Cerebellar nuclear complex (tissue), 1 donor: ENCODE measurements at places on chromosomes 3 and 15.

GRCh38 chr3:50525987-50526386 is 22.6 kb upstream of the CACNA2D2 start:
- no peak for DNase-seq

GRCh38 chr15:52419494-52419893 is 109.2 kb downstream of the MYO5A start:
- DNase-seq = no peak

GRCh38 chr15:66679657-66680108 is 22.4 kb upstream of the SMAD6 start:
- no peak for DNase-seq

GRCh38 chr15:32701863-32702262 is 15.9 kb upstream of the GREM1 start:
- DNase-seq = no peak

- DNase-seq = no peak
Measured at GRCh38 chr15:55737373-55737772, 5.6 kb downstream of the PRTG start.

- no peak for DNase-seq
Measured at GRCh38 chr15:70284438-70285214, 186.9 kb upstream of the TLE3 start.

DNA sequence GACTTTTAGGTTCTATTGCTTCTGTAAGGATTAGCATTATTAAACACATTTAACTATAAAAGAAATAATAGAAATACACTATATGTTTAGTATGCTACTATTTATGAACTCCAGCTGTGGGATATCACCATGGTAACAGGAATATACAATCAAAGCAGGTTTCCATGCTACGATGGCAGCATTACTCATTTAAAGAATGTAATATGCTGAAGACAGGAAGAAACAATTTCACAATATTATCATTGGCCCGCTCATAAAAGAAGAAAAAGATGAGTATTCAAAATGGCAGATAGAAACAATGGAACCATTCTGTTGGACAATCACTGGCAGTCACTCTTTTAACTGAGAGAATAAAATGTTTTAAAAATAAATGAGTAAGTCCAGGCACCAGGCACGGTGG is 153.4 kb downstream of the CBLB start:
- no peak for DNase-seq

DNA sequence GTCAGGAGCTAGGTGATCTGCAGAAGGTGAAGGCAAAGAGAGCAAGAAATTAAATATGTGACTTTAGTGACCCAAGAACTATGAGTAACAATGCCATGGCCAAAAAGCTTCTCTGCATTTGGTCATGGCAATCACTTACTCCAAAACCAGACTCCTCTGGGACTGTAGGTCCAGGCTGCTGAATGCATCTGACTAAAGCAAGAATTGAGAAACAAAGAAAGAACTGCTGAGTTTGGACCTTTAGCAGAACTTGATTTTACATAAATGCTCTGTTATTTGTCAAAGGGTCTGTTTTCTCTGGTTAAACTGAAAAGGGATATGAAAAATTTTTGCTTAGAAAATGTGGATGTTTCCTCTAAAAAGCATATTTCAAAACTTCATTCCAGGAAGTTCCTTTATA is 1102.2 kb downstream of the IGSF11 start:
- DNase-seq = no peak

GRCh38 chr3:150739200-150739863 is 23.6 kb downstream of the SIAH2 start:
- no peak for DNase-seq

GRCh38 chr3:151816091-151816604 is 2.2 kb downstream of the AADAC start:
- DNase-seq = no peak

DNA sequence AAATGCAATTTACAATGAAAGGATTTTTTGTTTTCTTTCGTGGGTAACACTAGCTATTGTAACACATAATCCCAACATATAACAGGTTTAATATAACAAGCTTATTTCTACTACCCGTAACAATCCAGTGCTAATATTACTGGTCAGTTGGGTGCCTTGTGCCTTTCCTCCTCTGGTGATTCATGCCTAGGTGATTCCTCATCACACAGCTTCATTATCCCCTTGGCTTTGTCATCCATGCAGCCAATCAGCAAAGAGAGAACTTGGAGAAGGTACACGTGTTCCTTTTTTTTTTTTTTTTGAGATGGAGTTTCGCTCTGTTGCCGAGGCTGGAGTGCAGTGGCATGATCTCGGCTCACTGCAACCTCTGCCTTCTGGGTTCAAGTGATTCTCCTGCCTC is 30.7 kb downstream of the CHST14 start:
- no peak for DNase-seq

DNA sequence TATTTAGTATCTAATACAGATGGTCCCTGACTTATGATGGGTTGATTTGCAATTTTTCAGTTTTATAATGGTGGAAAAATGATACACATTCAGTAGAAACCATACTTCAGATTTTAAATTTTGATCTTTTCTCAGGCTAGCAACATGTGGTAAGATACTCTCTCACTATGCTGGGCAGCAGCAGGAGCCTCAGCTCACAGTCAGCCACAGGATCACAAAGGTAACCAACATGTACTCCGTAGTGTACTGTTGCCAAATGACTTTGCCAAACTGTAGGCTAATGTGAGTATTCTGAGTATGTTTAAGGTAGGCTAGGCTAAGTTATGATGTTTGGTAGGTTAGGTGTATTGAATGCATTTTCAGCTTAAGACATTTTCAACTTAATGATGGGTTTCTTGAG is 498.6 kb upstream of the DPPA4 start:
- no peak for DNase-seq

DNA sequence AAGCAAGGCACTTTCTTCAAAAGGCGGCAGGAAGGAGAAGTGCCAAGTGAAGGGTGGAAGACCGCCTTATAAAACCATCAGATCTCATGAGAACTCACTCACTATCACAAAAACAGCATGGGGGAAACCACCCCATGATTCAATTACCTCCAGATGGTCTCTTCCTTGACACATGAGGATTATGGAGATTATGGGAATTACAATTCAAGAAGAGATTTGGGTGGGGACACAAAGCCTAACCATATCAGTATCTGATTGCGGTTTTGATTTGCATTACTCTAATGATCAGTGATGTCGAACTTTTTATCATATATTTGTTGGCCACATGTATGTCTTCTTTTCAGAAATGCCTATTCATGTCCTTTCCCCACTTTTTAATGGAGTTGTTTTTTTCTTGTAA is 549.3 kb upstream of the IL12A start:
- no peak for DNase-seq

DNA sequence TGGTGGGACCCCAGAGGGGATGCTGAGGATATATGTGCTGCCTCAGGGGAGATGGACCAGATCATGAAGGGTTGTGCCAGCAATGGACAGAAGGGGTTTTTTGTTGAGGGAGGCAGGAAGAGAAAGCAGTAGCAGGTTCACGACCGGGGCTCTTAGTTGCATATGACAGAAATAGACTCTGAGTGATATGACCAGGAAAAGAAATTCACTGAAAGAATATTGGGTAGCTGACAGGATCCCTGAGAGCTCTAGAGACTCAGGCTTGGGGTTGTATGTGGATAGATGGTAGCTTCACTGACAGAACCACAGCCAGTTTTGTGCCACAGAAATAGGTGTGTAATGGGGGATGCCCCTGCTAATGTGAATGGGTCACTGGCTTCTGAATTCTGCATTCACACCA is 241.6 kb downstream of the ZNF621 start:
- no peak for DNase-seq

DNA sequence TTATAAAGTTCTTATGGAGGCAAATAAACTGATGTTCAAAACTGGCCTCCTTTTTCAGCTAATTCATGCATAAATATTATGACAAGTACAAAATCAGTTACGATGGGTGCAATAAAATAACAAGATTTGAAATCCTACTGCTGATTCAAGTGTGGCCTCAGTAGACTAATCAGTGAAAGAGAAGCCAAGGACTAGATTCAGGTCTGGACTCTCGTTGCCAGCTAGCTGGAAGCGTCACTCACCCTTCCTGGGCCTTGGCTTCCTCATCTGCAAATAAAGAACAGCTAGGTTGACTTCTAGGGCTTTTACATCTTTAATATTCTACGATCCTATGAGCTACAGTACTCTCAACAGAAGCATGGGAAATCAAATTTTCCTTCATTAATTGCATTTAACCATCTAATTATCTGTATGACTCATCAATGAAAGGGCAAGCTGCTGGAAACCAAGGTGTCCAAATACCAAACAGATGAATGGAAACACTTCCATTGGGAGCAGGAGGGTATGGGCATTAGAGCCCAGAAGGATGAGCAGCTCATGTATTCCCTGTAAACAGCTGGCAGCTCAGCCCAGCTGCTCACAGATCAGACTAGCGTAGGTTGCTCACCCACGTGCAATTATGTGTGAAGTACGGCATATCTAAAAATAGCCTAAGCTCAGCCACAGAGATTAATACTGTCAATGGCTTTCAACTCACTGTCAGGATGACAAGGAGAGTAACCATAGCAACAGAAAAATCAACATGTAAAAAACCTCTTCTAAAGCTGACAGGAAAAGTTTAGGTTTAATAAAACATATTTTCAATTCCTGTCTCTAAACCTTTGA is 294.8 kb downstream of the PLCL2 start:
- no peak for DNase-seq

- DNase-seq = no peak
Measured at GRCh38 chr3:65593780-65594752, 444.7 kb downstream of the MAGI1 start.

- DNase-seq = no peak
Measured at GRCh38 chr15:93072411-93073394, 16.3 kb downstream of the RGMA start.

DNA sequence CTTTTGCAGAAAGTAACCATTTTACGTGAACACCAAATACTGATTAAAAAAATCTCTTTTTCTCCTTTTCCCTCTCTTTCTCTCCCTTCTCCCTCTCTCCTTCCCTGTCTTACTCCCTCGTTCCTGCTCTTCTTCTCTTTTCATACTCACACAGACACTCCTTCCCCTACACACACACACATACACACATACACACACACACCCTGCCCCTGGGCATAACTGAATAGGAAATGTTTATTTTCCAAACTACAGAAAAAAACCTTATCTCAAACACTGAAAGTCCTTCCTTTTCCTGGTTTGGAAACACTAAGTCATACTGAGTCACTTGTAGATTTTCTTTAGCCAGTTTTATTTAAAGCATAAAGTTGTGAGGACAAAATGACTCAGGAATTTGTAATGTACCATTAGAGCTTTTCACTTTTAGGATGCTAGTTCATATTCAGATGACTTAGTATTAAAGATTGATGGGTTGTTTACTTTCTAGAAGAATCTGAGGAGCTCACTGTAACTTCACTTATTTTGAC is 62.4 kb downstream of the MBNL1 start:
- no peak for DNase-seq

DNA sequence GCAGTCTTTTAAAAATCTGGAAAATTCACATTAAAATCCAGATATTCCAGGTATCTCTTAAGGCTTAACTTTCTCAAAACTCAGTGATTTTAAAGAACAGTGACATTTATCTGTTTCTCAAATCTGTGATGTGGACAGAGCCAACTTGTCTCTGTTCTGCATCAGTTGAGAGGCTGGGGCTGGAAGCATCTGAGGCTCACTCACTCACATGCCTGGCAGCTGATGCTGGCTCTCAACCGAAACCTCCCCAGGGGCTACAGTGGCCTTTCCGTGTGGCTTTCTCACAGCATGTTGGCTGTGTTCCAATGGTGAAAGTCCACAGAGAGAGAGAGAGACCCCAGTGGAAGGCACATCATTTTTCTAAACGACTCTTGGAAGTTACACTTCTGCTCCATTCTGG is 53.5 kb downstream of the CEMIP start:
- no peak for DNase-seq

DNA sequence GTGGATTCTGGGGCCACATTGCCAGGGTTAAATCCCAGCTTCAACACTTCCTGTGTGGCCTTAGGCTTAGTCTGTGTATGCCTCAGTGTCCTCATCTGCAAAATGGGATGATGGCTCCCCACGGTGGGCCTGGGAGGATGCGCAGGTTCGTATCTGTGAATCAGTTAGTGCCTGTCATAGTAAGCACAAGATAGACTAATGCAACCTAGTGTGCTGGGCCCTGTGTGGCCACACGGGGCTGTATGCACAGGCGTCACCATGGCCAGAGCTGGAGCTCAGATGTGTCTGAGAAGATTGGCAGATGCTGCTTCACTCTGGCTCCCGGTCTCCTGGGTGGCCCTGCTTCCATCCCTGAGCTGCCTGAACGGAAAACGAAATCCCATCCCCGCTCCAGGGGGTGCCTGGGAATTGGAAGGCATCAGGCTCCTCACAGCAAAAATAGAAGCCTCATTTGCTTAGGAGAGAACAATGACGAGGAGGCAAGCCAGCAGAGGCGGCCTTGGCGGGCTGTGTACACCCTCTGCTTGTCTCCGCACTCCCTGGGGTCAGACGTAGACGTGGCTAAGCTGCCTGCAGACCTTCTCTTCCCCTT is 103.6 kb downstream of the APBA2 start:
- no peak for DNase-seq

DNA sequence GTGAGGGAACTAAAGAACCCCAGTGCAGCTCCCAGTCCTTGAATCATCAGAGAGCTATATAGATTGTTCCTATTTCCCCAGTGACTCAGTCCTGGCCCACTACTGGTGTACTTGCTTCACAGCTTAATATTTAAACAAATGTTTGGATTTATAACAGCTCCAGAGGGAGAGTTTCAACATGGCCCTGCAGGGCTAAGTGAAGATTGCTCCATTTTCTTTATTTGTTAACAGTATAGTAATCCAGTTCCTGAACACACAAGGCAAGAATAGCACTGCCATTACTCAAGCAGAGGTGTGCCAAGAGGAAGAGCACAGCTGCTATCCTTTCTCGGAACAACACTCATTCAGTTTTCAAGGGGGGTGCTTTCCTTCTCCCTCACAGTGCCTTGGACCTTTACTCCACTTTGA is 6.5 kb downstream of the SQOR start:
- DNase-seq = no peak

- no peak for DNase-seq
Measured at GRCh38 chr3:15794842-15795650, 2.7 kb downstream of the ANKRD28 start.

DNA sequence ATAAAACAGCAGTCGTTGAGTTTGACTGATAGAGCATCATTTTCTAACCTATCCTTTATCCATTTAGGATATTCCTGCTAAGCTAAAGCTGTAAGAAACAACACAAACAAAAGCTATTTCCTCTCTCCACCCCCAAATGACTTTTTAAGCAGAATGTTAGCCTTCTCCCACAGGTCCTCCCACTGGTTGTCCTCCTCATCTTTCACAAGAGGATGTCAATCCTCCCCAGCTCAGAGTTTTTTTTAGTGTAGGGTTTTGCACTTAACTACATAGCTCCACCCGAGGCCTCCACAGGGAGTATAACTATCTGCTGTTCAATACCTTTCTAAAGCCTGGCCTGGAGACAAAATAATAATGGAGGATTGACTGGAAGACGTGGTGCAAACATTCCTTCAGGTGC is 7.8 kb downstream of the SETMAR start:
- DNase-seq = no peak

GRCh38 chr3:73243740-73244139 is 182.3 kb downstream of the EBLN2 start:
- no peak for DNase-seq

- DNase-seq = no peak
Measured at GRCh38 chr3:96483781-96484180, 330.6 kb upstream of the EPHA6 start.

GRCh38 chr15:62656071-62656470 is 386.5 kb upstream of the TPM1 start:
- no peak for DNase-seq

GRCh38 chr15:48040166-48040817 is 80.5 kb upstream of the SLC24A5 start:
- no peak for DNase-seq
